ENCODE measurements at places on chromosomes 7 and 10.

- DNase-seq, result no peak
Measured at GRCh38 chr10:79027147-79028055, 41.4 kb upstream of the ZMIZ1 start.

GRCh38 chr10:81071087-81071796, 533.5 kb downstream of the SH2D4B start:
- DNase-seq, result no peak

- no peak for DNase-seq
Measured at GRCh38 chr10:127926455-127926854, 19.6 kb downstream of the PTPRE start.

DNA sequence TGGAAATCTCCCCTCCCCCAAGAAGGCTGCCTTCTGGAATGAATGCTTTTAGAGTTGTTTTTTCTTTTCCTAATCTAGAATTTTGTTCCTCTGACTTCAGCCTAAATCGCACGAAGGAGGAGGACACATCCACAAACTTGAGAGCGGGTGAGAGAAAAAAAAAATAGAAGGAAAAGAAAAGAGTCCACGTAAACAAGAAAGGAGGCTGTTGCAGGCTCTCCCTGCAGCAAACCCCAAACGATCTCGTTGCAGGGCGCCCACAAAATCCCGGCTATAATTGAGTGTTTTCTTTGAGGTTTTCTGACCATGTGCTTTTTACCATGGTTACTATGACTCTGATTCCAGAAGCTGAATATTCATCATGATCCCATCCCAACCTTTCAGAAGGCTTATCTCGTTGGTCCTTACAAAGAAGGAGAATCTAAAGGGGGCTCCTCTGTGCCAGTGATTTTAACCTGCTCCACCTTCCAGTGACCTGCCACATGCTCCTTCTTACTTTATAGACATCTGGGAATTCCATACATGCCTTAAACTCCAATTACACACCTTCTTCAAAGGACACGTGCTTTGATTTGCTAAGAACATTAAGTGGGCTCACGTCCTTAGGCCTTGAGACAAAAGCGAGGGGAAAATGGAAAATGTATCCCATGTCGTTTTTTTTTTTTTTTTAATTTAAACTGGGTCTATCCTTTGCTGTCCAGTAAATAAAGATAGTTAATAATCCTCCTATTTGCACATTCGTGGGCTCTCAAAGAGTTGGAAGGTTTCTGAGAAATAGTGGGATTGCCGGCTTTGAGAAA, 5.8 kb downstream of the TWIST1 start:
- no peak for DNase-seq

GRCh38 chr10:125782054-125782453, 6.4 kb upstream of the MMP21 start:
- no peak for DNase-seq

GRCh38 chr10:127997271-127997670, 90.4 kb downstream of the PTPRE start:
- no peak for DNase-seq

- DNase-seq, result no peak
Measured at GRCh38 chr7:91082852-91083495, 181.3 kb upstream of the FZD1 start.

GRCh38 chr7:137978464-137979237, 23.2 kb downstream of the CREB3L2 start:
- no peak for DNase-seq

GRCh38 chr10:132404911-132405462, 8.0 kb downstream of the PWWP2B start:
- no peak for DNase-seq

GRCh38 chr7:151113344-151114150, 27.3 kb downstream of the AGAP3 start:
- DNase-seq, result no peak

DNA sequence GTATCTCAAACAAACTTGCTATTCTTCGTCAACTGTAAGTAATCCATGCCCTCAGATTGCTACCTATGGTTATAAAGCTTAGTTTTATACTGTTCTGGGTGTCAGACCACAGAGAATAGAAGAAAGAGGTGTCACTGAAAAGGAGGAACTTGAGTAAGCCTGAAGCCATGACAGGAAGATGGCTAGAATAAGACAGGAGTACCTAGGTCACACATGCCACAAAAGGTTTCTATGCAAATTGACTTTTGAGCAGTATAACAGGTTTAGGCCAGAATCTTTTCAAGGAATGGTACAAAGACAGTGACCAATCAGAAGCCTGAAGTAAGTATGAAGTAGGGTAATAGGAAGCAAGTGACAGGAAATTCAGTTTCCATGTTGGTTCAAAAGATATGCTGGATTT, 23.5 kb downstream of the FBXW4 start:
- no peak for DNase-seq

DNA sequence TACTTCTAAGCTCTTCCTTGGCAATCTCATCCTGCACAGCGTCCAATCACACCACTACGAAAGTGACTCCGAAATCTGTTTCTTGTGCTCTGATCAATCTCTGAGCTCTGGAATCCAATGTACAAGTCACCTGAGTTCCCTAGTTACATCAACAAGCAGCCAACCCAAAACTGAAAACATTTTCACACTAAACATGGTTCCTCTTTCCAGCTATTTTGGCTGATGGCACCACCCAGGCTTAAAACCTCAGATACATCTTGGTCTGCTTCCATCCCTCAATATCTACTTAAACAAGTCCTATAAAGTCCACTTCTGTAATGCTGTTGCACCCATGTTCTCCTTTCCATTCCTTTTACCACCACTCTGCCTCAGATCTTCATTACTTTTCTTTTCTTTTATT, 3.6 kb downstream of the BLOC1S2 start:
- DNase-seq, result no peak

DNA sequence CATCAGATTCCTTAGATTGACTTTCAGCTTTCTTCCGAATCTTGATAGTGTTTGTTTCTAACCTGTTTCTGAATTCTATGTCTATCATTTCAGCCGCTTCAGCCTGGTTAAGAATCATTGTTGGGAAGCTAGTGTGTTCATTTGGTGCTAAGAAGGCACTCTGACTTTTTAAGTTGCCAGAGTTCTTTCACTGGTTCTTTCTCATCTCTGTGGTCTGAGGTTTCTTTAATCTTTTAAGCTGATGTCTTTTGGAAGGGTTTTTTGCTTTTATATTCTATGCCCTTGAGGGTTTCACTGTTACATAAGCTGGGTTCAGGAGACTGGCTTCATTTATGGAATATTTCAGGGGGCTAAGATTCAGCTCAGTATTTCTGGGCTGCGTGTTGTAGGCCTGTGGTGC, 104.5 kb upstream of the PRSS58 start:
- DNase-seq, result no peak

DNA sequence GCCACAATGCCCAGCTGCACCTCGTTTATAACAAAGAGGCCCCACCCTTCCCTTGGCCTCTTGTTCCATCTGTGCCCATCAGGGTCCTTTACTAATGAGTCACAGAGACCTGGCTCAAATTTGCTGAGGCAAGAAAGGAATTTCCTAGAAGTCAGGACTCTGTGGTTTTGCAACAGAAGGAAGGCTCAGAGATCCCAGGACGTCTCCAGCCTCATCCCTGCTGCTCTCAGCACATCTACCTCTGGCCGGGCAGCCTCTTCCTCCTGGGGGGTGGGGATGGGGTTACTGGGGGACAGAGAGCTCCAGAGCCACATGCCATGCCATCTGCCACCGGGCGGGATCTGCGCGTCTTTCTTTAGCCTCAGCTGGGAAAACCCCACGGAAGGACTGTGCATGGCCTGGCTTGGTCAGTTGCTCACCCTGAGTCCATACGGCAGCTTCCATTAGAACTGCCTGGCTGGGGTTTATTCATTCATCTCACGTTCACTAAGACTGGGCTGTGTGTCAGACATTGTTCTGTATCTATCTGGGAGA, 41.9 kb upstream of the PSMG3 start:
- DNase-seq, result no peak

DNA sequence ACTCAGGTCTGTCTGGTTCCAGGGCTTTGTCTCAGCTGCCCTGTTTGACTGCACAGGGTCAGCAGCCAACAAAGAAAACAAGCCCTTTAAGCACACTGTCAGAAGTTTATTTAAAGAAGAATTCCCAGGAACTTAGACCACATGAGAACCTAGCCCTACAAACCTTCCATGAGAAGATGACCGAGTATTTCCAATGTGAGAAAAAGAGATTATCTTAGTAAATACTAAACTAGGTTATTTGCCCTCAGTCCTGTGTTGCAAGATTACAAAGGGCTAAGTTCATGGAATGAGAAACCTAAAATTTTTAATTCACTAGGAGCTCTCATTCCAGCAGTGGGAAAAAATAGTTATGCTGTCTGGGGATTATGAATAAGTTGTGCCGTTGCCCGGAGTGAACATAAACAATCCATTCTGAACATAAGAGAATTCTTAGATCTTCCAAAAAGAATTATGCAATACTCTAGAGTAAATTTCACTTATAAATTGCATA, 46.7 kb downstream of the NOC3L start:
- DNase-seq, result no peak

DNA sequence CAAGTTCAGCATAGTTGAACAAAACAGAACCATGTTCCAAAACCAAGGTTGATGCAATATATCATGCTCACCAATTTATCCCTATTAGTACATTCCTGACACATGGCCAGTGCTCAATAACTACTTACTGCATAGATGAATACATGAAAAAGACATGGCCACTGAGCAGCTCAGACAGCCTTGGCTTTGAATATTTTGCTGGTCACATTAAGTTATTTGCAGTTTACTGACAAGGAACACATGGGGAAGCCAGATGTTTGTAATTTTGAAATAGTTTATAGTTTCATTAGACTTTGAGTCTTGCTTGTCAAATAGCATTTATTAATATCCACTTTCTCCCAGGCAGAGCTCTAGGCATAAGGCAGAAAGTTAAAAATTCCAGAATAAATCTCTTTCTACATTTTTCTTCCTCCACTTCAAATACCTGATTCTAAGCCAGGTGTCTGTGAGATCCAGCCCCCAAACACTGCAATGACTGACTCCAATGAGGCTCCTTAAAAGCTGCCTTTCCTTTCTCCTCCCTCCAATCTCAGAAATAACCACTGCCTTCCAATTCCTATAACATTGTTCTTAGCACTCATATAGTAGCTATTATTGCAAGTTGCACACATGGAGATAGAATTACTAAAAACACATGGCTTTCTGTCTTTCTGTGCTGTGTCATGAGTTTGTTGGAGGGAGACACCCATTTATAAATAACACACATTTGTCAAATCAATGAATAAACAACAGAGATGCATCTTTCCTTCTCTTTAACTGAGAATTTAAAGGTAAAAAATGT, 91.3 kb downstream of the PCGF5 start:
- DNase-seq, result no peak

GRCh38 chr10:109823196-109823595, 100.1 kb downstream of the XPNPEP1 start:
- no peak for DNase-seq

DNA sequence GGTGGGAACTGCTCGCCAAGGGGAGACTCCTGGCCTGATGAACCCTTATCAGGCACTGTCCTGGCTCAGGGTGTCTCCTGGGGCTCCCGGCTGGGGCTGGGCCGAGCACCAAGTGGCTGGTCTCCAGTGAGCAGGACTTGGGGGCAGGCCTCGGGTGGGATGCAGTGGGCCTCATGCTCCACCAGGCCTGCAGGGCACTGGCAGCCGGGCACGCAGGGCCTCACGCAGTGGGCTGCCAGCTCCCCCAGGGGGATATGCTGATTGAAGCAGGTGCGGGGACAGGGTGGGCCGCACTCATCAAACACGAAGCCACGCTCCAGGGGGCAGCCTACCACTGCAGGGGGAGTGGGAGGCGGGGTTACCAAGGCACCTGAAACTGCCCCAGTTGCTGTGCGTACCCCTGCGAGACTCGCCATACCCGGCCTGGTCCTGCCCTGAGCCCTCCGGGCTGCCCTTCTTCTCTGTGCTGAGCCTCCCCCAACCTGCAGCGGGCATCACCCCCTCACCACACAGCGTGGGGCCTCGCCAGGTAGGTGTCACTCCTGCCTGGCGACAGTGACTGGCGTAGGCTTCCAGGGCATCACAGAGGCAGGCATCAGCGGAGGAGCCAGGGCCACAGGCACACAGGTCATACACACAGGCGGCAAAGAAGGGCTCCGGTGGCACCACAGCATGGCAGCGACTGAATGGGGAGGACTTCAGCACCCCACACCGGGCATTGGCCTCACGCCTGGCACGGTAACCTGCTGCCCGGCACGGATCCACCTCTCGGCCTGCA, 14.5 kb downstream of the ATP6V1F start:
- no peak for DNase-seq

- no peak for DNase-seq
Measured at GRCh38 chr10:42958142-42958868, 118.6 kb upstream of the RET start.

- no peak for DNase-seq
Measured at GRCh38 chr10:86314616-86315548, 51.7 kb downstream of the GRID1 start.

- DNase-seq, result no peak
Measured at GRCh38 chr7:26360650-26361049, 69.0 kb downstream of the SNX10 start.

DNA sequence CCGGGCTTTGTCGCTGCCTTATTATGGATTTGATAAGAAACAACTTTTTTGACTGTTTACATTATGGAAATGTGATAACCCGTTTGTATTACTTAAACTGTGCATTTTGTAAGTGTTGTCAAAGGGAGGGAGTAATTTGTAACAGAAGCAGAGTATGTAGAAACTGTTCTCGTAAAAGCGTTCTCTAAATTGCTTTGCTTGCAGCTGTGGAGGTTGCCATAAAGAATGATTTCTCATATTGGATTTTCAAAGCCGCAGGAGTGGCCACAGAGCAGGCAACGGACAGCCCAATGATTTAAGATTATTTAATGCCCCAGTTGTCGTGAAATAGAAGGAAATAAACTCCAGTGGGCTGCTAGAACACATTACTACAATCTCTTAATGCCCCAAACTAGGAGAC, 114.0 kb upstream of the INSYN2A start:
- DNase-seq, result no peak

- no peak for DNase-seq
Measured at GRCh38 chr10:79066411-79067240, 2.1 kb upstream of the ZMIZ1 start.

DNA sequence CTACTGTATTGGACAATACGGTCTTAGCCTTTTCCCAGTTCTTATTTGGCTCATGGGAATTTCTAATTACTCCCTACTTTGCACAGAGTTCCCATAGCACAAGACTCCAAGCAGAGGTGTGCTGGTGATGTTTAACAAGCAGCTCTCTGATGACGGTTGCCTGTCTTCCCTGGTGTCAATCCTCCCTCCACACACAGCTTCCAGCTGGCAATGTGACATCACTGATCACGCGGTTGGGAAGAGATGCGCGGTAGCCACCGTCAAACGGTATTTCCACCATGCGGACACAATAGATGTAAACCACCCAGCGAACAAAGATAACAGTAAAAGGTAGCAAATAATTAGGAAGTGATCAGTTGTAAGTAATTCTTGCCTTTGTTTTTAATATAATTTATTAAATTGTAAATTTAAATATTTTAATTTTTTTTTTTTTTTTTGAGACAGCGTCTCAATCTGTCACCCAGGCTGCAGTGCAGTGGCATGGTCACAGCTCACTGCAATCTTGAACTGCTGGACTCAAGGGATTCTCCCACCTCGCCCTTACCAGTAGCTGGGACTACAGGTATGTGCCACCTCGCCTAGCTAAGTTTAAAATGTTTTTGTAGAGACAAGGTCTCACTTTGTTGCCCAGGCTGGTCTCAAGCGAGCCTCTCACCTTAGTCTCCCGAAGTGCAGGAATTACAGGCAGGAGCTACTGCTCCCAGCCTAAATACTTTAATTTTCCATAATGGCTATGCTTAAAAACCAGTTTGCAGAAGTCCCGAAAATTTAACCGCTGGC, 36.3 kb upstream of the IL15RA start:
- DNase-seq, result no peak

All from SK-N-MC (cell line).